ENCODE measurements at places on chromosomes 3 and 15.
A peak's percentile ranks its signal among the peaks of the same experiment; 100 is the strongest.

- no peak for DNase-seq
These were observed 37.9 kb downstream of the PSTPIP1 start for GRCh38 chr15:77032647-77033416.

DNA sequence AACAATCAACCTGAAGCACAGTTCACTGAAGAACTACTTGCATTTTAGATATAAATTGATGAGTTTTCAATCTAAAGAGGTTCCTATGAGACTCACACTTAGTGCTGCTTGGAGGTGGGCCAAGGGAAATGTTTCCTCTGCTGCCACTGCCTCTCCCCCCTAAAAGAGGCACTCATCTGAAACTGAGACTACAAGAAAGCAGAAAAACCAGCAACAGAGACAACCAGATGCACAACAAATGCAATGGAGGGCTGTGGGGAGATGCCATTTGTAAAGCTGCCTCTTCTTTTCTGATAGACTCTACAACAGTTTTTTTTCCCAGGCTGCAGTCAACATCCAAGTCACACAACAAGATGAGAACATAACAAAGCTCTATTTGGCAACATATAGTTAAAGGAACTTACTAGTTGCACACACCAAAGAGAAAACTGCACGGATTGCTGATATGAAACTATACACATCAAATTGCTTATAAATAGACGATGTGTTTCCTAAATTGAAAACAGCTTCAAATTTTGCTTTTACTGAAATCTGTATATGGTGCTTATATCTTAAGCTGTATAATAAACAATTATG lies 11.0 kb downstream of the TSPAN3 start:
- no peak for DNase-seq

- no peak for DNase-seq
These were observed 110.4 kb downstream of the ADAMTSL3 start for GRCh38 chr15:83764201-83764838.

DNA sequence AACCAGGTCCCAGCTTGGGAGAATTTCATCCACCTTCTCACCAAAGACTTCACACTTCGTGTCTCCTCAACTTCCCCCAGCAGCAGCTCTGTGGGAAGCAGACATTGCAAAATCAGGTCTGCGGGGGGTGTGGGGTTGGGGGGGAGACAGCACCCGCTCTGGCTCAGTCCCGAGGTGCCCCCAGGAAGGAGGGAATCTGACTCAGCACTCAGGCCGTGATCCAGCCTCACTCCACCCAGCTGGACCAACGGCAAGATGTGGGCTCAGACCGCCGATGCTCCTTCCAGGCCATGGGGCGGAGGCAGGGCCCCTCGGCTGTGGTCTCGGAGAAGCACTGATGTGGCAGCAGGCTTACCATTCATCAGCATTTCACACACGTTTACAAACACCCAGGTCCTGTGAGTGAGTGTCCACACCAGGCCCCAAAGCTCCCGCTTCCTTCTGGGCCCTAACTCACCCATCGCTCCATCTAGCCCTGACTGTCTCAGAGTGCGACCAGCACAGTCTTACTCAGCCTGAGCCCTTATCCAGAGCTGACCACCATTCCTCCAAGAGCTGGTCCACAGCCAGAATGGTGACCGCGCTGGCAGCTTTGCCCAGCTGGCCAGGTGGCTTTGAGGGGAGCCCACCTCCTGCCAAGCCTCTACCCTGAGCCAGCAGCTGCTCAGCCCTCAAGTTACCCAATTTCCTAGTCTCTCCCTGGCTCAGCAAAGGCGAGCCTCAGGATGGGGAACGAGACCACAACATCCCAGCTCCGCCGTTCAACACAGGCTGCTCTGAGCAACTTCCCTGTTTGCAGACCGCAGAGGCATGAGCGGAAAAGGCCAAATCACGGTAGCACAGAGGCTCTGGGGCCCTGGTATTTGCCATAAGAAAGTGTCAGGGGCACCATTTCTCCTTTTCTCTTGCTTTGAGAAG lies 3.3 kb downstream of the STAB1 start:
- DNase-seq, result no peak

- DNase-seq, result peak; percentile 87
These were observed 338.3 kb upstream of the ZNF385D start for GRCh38 chr3:22089284-22089683.

DNA sequence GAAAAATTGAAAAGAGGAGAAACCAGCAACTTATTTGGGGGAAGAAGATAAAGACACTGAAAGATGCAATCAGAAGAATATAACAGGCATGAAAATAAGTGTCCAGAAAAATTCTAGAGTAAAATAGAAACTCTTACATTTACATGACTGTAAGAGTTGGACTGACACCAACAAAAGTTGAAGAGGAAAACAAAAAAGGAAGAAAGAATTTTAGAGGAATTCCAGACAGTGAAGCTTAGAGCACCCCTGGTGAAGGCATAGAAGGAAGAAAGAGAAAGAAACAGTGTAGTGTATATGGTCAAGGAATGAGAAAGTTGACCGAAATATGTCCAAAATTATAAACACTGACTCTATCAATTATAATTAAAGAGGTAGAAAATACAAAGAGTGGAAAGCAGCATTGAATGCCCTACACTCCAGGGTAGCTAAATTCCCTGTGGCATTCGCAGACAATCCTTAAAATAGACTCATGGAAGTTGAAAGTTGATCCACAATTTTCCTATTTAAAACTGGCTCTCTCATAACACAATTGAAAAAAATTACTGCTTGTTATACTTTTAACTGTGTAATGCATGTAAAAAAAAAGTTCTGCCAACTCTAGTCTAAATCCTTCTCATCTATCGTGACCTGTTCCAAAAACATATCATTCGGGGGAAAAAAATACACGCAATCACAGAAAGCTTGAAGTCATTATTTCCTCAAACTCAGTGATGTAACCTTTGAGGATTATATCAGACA lies 102.6 kb upstream of the ABI3BP start:
- DNase-seq, result no peak

GRCh38 chr15:28977377-28978010 lies 91.7 kb downstream of the APBA2 start:
- DNase-seq, result peak; percentile 97

GRCh38 chr15:66905954-66906353 lies 159.4 kb upstream of the SMAD3 start:
- DNase-seq, result no peak

GRCh38 chr3:18185624-18186023 lies 239.5 kb downstream of the SATB1 start:
- peak; percentile 2 for DNase-seq

DNA sequence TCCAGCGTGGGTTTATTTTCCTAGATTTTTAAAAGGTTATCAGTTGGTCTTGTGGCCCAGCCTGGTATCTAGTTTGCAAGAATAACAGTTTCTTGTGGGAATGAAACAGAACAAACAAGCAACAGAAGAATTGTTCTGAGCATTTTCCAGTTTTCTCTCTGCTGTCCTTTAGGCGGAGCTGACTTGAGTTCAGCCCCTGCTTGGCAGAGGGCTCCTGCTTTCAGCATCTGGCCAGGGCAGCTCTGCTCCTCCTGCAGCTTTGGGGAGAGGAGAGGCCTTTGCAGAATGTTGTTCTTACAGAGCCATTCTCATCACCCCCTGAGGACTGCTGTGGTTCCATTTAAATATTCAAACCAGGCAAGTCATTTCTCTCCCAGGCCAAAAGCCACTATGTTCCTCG lies 117.7 kb downstream of the ALDH1A2 start:
- DNase-seq, result no peak

DNA sequence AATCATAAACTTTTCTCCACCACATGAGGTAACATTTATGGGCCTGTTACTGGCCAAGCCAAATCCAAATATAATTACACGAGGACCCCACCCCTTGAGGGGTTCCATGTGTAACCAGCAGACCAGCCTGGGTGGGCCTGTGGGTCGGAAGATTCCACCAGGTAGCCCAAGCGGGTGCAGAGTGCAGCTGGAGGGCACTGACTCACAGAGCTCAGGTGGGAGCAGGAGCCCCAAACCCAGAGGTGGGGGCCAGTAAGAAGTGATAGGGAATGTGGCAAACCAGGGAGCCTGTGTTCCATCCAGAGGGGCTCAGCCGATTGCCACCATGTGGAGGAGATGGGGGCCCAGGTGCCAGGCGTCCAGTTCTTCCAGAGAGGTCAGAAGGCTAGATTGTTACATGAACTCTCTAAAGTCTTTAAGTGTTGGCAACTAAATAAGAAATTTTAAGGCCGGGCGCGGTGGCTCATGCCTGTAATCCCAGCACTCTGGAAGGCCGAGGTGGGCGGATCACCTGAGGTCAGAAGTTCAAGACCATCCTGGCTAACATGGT lies 2.6 kb downstream of the GP9 start:
- DNase-seq, result no peak

DNA sequence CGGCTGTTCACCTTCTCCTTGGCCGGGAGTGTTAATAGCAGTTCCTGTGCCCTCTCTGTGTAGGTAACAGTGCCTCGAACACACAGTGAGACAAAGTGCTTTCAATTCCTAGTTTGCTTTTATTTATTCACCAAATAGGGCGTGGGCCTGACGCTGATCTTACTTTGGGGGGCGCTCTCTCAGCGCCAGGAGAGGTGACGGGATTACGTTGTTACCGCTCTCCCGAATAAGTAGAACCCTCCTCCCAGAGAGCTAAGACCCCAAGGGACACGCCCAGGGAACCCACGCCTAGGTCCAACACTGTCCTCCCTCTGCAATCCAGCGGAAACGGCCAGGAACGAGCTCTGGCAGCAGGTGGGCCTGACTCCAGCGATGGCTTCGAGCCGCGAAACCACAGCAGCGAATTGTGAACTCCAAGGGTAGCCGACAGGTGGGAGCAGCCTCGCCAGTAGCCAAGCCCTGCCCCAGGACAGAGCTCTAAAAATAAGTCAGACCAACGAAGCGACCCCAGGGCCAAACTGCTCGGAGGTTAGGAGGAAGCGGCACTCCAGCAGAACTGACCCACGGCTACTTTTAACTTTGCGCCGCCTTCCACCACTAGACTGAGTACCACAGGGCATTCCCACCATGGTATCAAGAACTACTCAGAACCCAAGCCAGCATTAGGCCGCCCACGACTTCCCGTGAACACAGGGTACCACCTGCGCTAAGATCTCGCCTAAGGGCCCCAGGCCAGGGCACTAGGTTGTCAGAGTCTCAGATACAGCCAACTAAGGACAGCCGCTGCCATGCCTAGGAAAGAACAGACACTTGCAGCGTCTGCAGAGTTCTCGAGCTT lies 1.6 kb upstream of the SIN3A start:
- peak; percentile 64 for DNase-seq

DNA sequence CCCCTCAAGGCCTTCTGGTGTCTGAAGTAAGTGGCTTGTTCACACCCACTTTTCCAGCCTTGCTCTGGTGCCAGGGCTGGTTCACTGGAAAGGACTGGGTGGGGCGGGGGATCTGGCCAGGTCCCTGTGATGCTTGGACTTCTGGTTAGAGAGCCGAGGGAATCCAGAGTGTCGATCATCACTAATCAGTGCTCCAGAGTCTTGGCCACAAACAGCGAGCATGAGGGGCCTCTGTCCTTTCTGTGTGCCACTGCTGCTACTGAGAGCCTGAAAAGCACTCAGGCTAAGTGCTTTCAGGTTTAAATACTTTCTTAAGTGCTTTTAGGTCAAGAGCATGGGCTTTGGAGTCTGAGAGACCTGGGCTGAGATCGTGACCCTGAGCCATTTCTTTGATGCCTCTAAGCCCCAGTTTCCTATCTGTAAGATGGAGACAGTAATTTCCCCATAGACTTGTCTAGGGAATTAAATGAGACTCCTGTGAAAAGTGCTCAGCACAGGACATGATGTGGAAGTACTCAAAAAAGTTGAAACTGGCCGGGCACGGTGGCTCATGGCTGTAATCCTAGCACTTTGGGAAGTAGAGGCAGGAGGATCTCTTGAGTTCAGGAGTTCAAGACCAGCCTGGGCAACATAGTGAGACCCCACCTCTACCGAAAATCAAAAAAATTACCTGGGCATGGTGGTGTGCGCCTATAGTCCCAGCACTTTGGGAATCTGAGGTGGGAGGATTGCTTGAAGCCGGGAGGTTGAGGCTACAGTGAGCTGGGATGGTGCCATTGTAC lies 53.8 kb upstream of the SEC22A start:
- DNase-seq, result no peak

DNA sequence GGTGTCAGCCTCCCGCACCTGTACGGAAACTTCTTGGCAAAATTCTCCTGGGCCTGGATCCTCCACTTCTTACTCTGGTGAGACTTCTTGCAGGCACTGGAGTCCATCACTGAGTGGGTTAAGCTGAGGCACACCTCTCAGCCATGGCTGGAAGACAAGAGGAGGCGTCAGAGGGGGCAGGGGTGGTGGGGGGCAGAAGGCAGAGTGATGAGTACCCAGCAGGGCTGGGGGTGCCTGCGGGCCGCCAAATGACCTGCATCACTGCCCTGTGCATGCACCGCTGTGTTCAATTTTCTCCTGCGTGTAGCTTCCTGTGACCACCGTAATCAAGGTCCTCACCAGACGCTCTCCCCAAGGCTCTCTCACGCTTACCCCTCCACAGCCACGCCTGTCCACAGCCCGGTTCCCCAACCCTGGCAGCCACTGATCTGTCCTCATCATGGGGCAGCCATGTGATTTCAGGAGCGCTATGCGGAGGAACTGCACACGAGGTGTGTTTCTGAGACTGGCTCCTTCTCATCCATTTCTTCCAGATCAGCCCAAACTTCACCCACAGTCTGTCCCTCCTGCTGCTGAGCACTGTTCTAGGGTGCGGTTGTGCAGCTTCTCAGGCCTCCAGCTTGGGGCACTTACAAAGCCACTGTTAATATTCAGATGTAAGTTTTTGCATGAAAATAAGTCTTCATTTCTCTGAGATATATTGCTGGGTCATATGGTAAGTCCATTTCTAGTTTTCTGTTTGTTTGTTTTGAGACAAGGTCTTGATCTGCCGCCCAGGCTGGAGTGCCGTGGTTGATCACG lies 5.2 kb downstream of the C3orf22 start:
- DNase-seq, result no peak

DNA sequence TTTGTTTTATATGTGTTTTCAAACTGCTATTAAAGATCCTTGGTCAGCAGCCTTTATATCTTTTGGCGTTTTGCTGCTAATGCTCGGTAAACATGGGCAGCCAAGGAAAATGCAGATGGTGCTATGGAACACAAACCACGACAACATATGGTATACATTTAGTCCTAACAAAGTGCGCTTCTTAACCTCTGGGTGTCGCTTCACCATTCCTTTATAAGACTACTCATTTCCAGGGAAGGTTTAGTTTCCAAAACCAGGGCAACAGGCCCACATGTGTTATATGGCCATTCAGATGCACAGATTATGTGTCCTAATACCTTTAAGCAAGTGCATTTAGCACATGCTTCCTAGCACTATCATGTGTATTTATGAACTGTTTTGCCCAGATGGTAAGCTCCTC lies 14.7 kb downstream of the SHOX2 start:
- DNase-seq, result peak; percentile 23

All from kidney tubule cell (primary cell).